ENCODE measurements at places on chromosomes 11 and 22.

DNA sequence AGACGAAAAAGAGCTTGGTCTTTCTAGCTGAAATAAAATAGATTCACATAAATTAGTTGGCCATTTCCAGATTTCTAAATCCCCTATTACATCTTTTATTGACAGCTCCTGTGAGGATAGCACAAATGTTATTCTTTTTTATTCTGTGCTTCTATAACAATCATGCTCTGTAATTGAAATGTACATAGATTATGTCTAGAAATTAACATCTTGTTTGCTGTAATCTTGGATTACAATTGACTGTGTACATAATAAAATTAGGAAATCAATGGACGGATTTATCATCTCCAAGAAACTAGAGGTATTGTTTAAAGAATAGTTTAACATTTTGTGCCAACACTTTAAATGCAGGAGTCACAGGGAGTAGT, 31.2 kb downstream of the IMMP1L start:
- DNase-seq, result no peak

DNA sequence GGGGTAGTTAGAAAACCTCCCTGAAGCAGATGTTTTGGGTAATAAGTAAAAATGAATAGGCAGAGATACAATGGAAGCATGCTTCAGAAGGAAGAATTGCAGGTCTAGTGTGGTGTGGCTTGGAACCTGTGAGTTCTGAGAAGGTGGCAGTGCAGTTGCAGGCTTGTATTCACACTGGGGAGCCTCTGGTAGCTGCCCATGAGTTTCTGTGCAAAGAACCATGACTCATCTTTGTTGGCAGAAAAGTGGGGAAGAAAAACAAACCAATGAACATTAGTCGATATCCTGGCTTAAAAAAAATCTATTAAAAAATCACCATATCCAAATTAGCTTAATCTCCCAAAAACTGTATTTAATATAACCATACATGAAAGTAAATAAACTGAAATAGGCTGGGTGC, 232.6 kb downstream of the FAT3 start:
- no peak for DNase-seq

DNA sequence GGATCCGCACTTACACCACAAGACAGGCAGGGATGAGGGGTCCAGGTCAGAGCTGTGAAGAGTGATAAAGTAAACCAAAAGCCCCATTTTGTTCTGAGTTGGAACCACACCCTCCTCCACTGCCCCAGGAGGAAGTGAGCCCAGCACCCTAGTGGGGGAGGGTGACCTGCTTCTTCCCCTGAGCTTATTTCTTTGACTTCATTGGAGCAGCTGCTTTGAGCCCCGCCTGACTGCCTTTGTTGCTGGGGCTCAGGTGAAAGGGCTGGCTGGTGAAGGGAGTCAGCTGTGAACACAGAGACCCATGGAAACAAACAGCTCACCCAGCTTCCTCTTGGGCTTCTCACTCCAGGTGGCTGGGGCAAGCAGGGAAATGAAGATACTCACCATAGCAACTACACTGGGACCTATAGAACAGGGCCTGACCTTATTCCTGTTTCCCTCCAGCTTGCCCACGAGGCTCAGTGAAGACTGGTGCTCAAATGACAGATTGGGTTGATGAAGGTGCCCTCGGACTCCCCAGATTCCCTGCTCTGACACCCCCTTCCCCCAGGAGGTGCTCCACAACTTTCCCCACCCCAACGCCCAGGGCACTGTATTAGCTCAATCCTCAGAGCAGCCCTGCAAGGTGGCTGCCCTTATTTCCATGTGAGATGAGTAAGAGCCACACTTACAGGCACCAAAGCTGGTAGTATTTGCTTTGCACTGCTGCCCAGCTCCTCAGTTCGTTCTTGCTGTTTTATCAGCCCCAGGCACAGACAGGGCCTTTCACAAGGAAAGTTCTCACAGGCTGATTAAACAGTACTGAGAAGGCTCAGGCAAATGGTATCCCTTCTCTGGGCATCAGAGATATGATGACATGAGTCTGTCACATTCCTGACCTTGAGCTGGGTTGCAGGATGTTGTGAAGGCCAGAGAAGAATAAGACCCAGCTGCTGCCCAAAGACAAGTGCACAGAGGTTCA, 2.4 kb downstream of the UCP2 start:
- DNase-seq, result peak; percentile 81

GRCh38 chr11:93319224-93319839, 11.2 kb upstream of the DEUP1 start:
- no peak for DNase-seq

DNA sequence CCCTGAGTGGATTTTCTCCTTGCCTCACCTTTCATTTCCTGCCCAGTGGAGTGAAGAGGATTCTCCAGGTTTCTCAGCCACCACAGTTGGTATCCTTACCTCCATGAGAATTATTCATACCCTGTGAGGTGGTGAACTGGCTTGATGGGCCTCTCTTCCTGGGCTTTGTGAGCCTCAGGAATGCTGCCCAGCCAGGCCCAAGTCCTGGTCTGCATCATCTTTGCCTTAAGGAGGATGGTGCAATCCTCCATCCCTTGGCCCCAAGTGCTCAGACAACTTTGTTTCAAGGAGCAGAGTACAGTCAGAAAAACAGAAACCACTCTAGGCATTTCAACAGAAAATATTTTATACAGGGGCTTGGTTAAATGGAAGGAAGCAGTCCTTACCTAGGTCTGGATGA, 114.2 kb upstream of the CADM1 start:
- DNase-seq, result no peak

- DNase-seq, result no peak
Observed at GRCh38 chr11:99422581-99423427, 402.1 kb downstream of the CNTN5 start.

DNA sequence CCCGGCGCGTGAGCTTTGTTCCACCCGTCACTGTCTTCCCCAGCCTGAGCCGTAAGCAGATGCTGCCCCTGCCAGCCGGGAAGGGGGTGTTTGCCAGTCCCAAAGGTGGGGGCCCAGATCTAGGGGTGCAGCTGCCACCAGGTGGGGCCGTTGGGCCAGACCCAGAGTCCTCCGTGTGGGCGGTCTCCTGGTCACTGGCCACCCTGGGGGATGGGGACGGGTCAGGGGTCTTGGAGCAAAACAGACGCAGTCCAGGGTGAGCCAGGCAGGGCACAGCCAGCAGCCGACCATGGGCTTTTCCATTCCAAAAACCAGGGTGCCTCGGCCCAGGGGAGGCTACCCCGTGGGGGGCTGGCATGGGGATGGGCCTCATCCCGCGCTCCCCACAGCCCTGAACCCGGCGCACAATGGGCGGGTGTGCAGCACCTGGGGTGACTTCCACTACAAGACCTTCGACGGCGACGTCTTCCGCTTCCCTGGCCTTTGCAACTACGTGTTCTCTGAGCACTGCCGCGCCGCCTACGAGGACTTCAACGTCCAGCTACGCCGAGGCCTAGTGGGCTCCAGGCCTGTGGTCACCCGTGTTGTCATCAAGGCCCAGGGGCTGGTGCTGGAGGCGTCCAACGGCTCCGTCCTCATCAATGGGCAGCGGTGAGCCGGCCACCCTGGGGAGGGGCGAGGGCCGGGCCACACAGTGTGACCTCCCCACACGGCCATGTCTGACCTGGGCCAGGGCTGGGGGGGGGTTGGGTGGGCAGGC, 3.5 kb downstream of the MUC5B start:
- no peak for DNase-seq

DNA sequence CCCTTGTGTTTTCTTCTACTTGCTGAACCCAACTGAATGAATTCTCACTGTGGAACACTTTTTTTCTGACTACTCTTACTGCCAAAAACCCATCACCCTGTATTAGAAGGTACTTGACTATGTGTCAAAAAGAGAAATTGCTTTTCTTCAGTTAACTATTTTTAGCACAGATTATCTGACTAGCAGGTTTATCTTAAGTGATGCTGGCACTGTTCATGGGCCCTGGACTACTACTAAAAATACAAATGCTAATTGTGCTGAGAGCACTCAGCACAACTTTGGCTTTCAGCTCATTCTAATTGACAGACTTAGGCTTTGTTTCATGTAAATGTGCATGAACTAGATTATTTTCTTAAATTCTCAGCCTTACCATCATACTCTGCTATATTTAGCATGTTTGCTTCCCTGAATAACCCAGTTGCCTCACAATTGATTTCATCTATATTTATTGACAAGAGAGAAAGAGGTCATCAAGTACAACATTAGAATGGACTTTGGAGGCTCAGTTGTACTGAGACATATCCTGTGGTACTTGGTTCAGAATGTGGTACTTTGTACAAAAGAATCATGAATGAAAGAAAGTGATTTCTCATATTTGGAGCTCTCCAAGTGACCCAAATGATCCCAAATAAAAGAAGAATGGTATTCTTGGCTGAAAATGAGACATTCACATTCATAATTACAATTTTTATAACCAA, 478.3 kb downstream of the KCNA4 start:
- DNase-seq, result no peak

DNA sequence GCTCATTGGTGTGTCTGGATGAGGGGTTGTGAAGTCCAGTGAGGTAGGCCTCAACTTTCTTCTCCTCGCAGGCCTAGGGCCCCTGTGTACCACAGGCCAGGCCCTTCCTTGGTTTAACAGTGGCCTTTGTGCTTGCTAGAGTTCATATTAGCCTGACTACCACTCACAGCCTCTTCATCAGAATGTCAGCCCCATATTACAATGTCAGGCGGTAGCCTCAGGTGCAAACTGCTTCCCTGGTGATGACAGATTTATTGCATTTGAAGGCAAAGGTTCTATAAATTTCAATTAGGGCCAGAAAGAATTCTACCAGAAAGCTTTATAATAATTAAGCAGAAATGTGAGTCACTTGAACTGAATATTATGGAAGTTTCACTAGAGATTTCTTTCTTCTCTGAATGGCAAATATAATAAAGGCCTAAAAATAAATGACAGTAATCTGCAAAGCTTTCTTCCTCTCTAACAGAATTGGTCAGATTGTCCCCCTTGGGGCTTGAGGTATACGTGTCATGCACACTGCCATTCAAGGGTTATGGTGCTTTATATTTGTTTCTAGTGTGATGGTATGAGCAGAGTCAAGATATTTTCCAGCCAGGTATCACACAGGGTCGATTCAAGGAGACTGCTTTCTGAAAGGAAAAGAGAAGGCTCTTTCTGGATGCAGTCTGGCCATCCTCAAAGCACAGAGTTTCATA, 210.3 kb downstream of the CWF19L2 start:
- DNase-seq, result no peak

GRCh38 chr22:45007391-45008185, 2.2 kb downstream of the PHF21B start:
- DNase-seq, result no peak

DNA sequence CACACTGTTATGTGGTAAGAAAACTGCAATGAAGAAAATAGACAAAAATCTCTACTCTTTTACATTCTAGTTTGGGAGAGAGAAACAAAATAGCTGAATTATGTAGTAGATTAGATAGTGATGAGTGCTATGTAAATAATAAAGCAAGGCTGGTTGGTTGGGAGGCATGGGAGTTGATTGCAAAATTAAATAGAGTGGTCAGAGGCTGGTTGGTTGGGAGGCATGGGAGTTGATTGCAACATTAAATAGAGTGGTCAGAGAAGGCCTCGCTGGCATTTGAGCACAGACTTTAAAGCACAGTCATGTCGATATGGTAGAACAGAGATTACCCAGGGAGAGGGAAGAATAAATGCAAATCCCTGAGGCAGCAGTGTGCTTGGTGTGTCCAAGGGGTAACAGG, 22.4 kb downstream of the SIK2 start:
- no peak for DNase-seq

GRCh38 chr11:63489879-63490278, 1.1 kb downstream of the PLAAT5 start:
- no peak for DNase-seq

- DNase-seq, result no peak
Observed at GRCh38 chr11:76663912-76664440, 6.6 kb downstream of the LRRC32 start.
